ENCODE measurements at places on chromosomes 4 and X.
A peak's percentile ranks its signal among the peaks of the same experiment; 100 is the strongest.

DNA sequence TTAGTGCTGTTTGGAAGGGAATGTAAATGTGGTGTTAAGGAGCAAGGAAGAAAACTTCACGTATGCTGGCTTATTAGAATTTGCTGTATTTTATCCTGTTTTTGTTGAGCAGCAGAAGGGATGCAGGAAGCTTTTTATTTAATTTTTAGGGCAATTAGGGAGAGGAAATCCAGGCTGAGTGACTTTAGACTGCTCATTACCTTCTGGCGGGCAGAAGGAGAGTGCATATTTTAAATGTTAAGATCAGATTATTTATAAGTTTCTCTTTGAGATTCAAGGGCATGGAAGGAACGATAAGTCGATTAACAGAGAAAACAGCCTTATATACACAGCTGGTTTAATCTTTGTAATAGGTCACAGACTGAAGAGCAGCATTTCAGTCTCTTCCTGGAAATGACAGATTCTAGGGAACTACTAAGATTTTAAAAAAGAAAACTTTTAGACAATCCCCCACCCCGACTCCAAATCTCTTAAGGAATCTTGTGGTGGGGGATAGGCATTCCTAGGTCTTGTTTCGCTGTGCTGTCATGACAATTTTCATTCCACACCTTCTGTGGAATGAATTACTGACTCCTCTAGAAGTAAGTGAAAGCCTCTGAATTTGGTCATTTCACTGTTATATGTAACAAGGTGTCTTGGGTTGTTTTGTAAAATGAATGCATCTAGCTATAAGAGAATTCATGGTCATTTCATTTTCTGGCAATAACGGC, 402.5 kb downstream of the RAPGEF2 start:
- no peak for DNase-seq

GRCh38 chr4:177574446-177574845, 132.2 kb upstream of the AGA start:
- DNase-seq: no peak

- DNase-seq: peak; percentile 8
Observed at GRCh38 chr4:123816462-123816861, 419.9 kb downstream of the SPRY1 start.

GRCh38 chr4:123709336-123709735, 312.7 kb downstream of the SPRY1 start:
- DNase-seq: peak; percentile 8

GRCh38 chr4:101018836-101019235, 328.5 kb downstream of the PPP3CA start:
- no peak for DNase-seq

DNA sequence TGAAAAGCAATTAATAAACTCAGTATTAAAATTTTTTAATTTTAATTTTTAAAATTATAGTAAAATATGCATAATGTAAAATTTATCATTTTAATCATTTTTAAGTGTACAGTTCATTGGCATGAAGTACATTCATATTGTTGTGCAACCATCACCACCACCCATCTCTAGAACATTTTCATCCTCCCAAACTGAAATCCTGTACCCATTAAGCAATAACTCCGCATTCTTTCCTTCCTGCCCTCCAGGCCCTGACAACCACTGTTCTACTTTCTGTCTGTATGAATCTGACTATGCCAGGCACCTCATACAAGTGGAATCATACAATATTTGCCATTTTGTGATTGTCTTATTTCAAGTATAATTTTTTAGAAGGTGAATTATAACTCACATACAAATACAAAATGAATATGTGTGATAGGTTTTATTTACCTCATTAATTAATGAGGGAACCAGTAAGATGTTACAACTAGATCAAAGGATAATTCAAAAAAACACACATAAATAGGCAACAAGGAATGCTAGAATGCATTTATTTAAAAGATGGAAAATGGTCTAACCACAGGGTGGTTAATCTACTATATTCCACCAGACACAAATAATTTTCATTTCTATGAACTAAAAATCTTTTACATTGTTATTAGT, 13.1 kb upstream of the AFF1 start:
- peak; percentile 69 for DNase-seq

DNA sequence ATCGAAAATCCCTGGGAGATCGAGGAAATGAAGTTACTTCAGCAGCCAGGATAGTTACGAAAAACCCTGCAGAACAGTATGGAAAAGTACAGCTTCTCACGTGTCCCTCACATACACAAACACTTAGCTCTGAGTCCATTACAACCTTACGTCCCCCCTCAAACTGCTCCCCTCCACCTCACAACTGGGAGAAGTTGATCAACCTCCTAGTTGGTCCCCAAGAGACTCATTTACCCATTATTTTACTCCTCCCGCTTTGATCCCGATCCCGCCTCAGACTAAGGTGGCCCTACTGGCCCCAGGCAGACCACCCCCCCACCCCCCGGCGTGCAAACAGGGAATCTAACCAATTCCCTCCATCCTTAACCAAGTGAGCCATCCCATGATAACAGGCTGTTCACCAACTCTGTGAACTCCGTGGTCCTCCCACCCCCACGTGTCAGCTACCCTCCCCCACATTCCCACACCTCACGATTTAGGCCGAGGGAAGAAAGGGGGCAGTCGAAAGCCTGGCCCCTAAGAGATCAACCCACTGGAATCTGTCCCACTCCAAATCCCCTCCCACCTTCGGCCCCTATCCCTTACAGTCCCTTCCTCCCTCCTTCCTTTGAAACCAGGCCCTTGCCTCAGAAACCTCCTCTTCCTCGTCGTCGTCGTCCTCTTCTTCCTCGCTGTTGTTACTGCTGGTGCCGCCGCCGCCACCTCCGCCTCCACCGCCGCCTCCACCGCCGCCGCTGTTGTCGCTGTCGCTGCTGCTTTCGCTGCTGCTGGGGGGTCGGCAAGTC, 755 bp downstream of the ANKRD17 start:
- peak; percentile 71 for DNase-seq

GRCh38 chr4:31192341-31192740, 472.2 kb downstream of the PCDH7 start:
- no peak for DNase-seq

GRCh38 chr4:54586320-54586955, 71.3 kb upstream of the KIT start:
- DNase-seq: peak; percentile 84

- DNase-seq: no peak
Observed at GRCh38 chr4:37469286-37469685, 216.9 kb downstream of the RELL1 start.

GRCh38 chr4:76622717-76623116, 187.7 kb downstream of the SHROOM3 start:
- no peak for DNase-seq

- DNase-seq: no peak
Observed at GRCh38 chrX:154382483-154383069, 3.5 kb downstream of the EMD start.

DNA sequence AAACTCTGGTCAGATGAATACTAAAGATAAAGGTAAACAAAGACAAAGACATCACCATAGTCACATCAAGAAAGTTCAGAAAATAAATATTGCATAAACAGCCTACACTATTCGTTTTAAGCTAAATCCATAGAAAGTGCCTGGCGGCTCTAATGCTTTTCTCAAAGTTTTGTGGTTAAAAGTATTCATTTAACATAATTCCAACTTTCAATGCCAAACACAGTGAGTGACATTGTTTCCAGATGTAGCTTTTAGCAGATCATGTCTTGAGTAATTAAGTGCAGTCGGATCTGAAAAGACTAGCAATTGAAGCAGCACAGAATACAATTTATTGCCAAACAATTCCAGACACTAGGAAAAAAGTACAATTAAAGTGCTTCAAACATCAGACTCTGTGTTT, 287.1 kb upstream of the ADGRL3 start:
- no peak for DNase-seq

DNA sequence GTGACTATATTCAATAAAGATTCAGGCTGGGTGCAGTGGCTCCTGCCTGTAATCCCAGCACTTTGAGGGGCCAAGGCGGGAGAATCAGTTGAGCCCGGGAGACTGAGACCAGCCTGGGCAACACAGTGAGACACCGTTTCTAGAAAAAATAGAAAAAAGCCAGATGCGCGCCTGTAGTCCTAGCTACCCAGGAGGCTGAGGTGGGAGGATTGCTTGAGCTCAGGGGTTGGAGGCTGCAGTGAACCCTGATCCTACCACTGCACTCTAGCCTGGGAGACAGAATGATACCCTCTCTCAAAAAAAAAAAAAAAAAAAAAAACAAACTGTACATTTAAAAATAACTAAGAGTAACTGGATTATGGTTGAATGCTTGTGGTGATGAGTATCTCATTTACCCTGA, 1.1 kb downstream of the NUDT6 start:
- no peak for DNase-seq

GRCh38 chr4:17029964-17030363, 131.5 kb upstream of the LDB2 start:
- DNase-seq: no peak

GRCh38 chr4:81555489-81555888, 83.8 kb upstream of the RASGEF1B start:
- DNase-seq: no peak

- DNase-seq: no peak
Observed at GRCh38 chr4:167380964-167381363, 146.7 kb upstream of the SPOCK3 start.

- DNase-seq: peak; percentile 12
Observed at GRCh38 chr4:169399976-169400767, 129.4 kb upstream of the SH3RF1 start.

DNA sequence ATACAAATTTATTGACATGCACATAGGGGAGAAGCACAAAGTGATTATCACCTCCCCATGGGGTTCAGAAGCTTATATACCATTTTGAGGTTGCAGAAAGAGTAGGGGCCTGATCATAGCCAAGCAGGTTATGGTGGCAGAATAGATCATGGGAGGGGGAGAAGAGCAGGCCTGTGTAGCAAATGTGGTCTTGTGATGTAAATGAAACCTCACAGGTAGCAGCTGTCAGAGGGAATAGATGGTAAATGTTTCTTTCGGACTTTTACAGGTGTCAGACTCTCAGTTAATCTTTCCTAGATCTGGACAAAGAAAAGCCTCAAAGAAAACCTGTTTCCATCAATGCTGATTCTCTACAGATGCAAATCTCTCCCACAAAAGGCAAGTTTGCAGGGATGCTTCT, 84.4 kb downstream of the CFAP299 start:
- no peak for DNase-seq

- DNase-seq: no peak
Observed at GRCh38 chrX:16754019-16754418, 32.2 kb upstream of the TXLNG start.

DNA sequence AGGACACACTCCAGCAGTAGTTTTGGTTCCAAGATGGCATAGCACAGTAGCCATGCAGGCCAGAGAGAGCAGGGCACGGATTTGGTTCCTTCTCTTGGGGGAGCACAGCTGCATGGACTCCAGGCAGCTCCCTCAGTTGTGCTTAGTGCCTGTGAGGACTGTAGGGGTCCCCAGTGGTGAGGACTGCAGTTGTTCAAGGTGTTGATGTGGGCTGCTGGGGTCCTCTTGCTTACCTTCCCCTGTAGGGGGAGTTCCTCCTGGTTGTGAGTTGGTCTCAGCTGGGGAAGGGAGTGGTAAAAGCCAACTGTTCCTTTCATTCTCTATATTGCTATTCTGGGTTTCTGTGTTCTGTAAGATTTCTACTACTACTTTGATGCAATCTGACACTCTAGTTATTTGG, 606.5 kb downstream of the MAGEB5 start:
- no peak for DNase-seq

DNA sequence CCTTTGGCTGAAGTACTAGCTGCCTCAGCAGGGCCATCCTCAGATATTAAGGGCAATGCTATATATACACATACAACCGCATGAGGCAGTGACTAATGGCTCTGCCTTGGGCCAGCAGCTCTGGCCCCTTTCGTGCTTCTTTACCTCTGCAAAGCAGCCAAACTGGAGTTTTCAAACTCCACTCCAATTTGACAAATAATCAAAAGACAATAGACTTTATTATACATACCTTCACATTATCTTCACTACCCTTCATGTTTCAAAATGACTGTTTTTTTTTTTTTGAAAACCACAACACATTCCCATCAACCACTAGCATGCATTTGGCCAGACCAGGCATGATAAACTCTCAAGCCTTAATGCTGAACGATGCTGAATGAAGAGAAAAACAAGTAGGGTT, 187.7 kb downstream of the ENOX2 start:
- peak; percentile 58 for DNase-seq

DNA sequence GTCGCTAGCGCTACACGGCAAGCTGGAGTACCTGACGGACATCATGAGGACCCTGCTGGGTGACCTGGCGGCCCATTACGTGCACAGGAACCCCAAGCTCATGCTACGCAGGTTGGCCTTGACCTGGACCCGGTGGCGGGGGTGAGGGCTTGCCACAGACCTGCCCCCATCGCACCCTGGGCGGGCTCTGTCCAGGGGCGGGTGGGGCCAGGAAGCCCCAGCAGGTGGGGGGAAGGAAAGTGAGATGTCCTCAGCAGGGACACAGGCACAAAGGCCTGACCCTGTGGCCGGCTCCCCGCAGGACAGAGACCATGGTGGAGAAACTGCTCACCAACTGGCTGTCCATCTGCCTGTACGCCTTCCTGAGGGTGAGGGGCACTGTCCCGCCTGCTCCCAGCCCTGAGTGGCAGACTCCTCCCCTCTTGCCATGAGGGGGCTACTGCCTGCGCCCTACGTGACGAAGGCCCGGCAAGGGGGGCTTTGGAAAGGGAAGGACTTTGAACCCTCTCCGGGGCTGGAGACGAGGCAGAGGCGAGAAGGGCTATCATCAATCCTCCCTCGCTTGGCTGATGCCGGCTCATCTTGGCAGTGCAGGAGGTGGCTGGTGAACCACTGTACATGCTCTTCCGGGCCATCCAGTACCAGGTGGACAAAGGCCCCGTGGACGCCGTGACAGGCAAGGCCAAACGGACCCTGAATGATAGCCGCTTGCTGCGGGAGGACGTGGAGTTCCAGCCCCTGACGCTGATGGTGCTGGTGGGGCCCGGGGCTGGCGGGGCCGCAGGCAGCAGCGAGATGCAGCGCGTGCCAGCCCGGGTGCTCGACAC, 5.3 kb upstream of the SRPK3 start:
- DNase-seq: no peak

GRCh38 chr4:137692205-137692604, 159.9 kb upstream of the PCDH18 start:
- DNase-seq: no peak

GRCh38 chr4:7540654-7541413, 106.1 kb upstream of the PSAPL1 start:
- no peak for DNase-seq

GRCh38 chrX:16797841-16798240, 11.6 kb downstream of the TXLNG start:
- DNase-seq: peak; percentile 41

GRCh38 chr4:7332216-7333023, 102.3 kb downstream of the PSAPL1 start:
- peak; percentile 85 for DNase-seq

GRCh38 chrX:42720209-42720608, 57.8 kb downstream of the PPP1R2C start:
- no peak for DNase-seq

DNA sequence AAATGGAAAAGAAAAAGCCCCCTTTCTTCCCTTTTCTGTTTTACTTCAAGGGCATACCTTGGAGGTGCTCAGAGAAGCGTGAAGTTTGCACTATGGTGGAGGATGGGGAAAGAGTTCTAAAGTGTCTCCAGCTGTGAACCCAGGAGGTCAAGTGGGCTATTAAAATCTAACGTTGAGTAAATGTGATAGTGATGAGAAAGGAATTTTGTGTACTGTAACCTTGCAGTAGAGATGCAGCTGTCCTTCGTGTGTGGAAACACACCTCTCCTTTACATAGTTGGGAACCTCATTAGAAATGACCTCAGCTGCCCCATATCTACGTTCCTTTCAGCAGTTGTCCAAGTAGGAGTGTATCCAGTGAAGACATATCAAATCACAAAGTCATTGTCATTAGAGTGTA, 26.5 kb downstream of the ADH5 start:
- peak; percentile 21 for DNase-seq
